Activated CD8-positive, alpha-beta memory T cell treated with anti-CD3 and anti-CD28 coated beads, Interleukin-2, amount 10 ng/mL, durations not matched to agents 7 days and 5 days (primary cell): ENCODE measurements at places on chromosomes 1 and 21.

DNA sequence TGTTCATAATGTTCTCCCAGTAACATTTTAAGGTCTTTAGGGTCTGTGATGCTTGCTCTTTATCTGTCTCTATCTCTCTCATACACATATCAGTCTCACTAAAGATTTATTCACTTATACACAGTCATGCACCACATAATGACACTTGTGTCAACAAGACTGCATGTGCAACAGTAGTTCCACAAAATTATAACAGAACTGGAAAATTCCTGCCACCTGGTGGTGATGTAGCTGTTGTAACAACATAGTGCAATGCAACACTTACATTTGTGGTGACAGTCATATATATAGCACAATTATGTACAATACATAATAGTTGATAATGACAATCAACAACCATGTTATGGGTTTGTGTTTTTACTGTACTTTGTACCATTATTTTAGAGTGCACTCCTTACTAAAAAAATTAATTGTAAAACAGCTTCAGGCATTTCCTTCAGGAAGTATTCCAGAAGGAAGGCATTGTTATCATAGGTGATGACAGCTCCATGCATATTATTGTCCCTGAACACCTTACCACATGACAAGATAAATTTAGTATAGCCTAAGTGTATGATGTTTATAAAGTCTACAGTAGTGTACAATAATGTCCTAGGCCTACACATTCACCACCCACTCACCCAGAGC is 8.1 kb downstream of the TDRD5 start:
- peaks cover 9% of the 10 kb centered on the region for H3K27me3 ChIP-seq
- H3K4me1 ChIP-seq, result no peaks in the 10 kb centered on the region
- no peak overlapping the region for H3K27ac ChIP-seq
- no peak for DNase-seq

DNA sequence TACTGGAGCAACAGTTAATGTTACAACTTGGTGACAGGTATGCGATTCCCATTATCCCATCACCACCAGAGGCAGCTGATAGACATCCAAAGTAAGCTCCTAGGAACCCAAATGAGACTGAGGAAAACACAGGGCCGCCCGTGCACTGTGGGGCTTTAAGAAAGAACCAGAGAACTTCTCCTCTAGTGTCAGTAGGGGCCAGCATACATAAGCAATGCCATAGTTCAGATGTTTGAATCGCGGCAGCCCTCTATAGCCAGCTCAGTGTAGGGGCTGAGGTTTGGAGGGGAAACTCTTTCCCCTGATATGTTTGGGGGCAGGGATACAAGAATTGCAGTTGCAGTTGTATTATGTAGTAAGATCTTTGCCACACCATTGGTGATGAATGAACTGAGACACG is 593.3 kb upstream of the NCAM2 start:
- H3K4me1 ChIP-seq, result no peaks in the 10 kb centered on the region
- no peaks in the 10 kb centered on the region for H3K27me3 ChIP-seq
- no peak overlapping the region for H3K4me3 ChIP-seq
- no peaks in the 10 kb centered on the region for H3K36me3 ChIP-seq
- no peak overlapping the region for H3K27ac ChIP-seq

- no peaks in the 10 kb centered on the region for H3K4me1 ChIP-seq
- no peak for DNase-seq
- no peaks in the 10 kb centered on the region for H3K27me3 ChIP-seq
- H3K4me3 ChIP-seq, result no peak overlapping the region
- no peak overlapping the region for H3K27ac ChIP-seq
Measured at GRCh38 chr1:67493148-67493547, 62.9 kb upstream of the SERBP1 start.

DNA sequence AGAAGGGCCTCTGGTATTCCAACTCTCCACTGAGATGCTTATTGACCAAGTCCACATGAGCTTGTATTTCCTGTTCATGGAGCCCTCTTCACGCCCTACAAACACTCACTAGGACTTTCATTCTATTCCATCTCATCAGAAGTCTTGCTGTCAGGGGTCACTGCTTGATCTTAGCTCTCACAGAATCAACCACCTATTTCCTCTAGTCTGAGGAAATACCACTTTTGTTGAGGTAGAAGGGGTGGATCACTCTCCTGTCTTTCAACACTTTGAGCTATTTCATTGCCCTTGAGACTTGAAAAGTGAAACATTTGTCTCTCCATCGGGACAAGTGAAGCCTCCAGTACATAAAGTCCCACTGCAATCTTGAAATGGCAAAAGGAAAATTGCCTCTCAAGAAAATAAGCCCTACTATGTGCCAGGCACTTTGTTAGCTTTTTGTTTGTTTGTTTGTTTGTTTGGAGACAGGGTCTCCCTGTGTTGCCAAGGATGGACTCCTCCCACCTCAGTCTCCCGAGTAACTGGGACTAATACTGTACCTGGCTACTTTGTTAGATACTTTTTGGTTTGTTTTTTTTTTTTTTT is 19.8 kb upstream of the FAM110D start:
- H3K4me3 ChIP-seq, result no peak overlapping the region
- DNase-seq, result no peak
- peaks cover 5% of the 10 kb centered on the region for H3K27me3 ChIP-seq
- H3K36me3 ChIP-seq, result no peaks in the 10 kb centered on the region
- no peak overlapping the region for H3K27ac ChIP-seq
- peaks cover 10% of the 10 kb centered on the region for H3K4me1 ChIP-seq

- peak; percentile 54 for DNase-seq
- H3K27me3 ChIP-seq, result peaks cover 24% of the 10 kb centered on the region
- no peaks in the 10 kb centered on the region for H3K4me1 ChIP-seq
- H3K27ac ChIP-seq, result no peak overlapping the region
- H3K4me3 ChIP-seq, result no peak overlapping the region
Measured at GRCh38 chr1:157505481-157506272, 46.6 kb downstream of the FCRL5 start.

DNA sequence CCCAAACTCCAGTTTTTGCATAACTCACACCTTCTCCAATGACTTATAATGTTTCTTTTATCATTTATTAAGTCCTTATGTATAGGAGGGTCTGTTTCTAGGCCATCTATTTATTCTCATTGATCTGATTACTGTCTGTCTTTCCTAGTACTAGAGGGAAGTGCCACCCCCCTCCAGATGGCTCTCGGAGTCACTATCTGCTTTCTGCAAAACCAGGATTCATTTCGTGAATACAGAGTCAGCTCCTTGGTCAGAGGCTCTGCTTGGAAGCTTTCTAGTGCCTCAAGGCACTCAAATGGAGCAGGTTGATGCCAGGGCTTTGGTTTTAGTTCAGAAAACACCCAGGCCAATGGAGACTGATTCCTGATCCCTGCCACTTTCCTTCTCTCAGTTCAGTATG is 102.3 kb upstream of the CD34 start:
- no peak overlapping the region for H3K27ac ChIP-seq
- H3K27me3 ChIP-seq, result peaks cover 1% of the 10 kb centered on the region
- H3K4me1 ChIP-seq, result no peaks in the 10 kb centered on the region
- no peak overlapping the region for H3K4me3 ChIP-seq
- H3K36me3 ChIP-seq, result no peaks in the 10 kb centered on the region
- DNase-seq, result no peak

GRCh38 chr1:164784960-164785359 is 226.0 kb downstream of the PBX1 start:
- no peak overlapping the region for H3K27ac ChIP-seq
- H3K27me3 ChIP-seq, result peaks cover 3% of the 10 kb centered on the region
- H3K4me3 ChIP-seq, result no peak overlapping the region
- no peak for DNase-seq

DNA sequence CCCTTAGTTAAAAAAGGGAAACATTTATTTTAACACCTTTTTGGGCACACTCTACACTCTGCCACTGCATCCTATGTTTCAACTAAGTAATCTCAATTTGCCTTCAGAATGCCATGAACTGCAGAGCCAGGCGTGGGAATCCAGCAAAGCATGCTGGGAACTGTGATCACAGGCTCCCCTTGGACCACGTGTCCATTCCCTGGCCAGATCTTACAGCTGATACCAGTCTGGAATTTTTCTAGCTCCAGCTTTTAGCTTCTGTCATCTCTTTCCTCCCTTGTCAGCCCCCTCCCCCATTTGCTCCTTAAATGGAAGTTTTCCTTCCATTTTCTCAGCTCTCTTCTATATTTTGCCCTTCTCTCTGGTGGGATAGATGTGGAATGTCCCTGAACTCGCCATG is 29.4 kb downstream of the RCSD1 start:
- H3K4me3 ChIP-seq, result no peak overlapping the region
- no peak for DNase-seq
- no peak overlapping the region for H3K27ac ChIP-seq
- H3K36me3 ChIP-seq, result peaks cover 36% of the 10 kb centered on the region
- peaks cover 39% of the 10 kb centered on the region for H3K4me1 ChIP-seq
- H3K27me3 ChIP-seq, result no peaks in the 10 kb centered on the region

- no peaks in the 10 kb centered on the region for H3K27me3 ChIP-seq
- no peaks in the 10 kb centered on the region for H3K36me3 ChIP-seq
- H3K27ac ChIP-seq, result no peak overlapping the region
- no peak for DNase-seq
- no peaks in the 10 kb centered on the region for H3K4me1 ChIP-seq
Measured at GRCh38 chr1:70874818-70875217, 172.8 kb downstream of the PTGER3 start.
